ENCODE measurements at places on chromosomes 5 and 9. TPM values are rescaled to one million over a fixed set of nuclear protein-coding genes. Genes with fewer than 3 reads are reported as not detected.
A peak's percentile ranks its signal among the peaks of the same experiment; 100 is the strongest.

UGT3A2 gene
- total RNA-seq, result not detected

DNA sequence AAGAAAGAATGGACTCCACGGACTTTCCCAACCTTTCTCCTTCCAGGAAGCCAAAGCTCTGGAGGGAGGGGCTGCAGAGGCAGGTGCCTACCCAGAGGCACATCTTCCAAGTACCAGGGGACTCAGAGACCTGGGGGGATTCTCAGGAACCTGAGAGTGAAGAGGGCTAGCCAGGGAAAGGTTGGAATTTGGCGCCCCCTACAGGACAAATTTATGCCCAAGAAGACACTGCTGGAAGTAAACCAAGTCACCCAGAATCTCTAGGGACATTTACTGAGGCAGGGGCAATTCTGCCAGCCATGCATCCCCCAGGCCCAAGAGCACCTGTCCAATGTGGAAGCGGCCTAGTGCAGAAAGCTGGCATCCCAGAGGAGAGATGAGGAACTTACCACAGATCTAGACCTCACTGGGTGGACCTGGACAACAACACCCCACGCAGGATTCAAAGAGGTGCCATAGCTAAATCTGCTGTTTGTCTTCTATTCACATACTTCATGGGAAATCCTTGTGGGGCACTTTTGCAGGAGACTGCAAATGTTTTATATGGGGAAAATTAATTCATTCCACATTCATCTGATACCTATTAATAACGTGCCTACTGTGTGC lies 25.9 kb upstream of the IDNK start:
- peak; percentile 7 for DNase-seq

CYLC2 gene
- total RNA-seq, result not detected

- DNase-seq, result no peak
Observed at GRCh38 chr5:106392766-106393165, 1278.0 kb downstream of the EFNA5 start.

GRCh38 chr5:43658509-43658908 lies 55.5 kb downstream of the NNT start:
- DNase-seq, result peak; percentile 81

DNA sequence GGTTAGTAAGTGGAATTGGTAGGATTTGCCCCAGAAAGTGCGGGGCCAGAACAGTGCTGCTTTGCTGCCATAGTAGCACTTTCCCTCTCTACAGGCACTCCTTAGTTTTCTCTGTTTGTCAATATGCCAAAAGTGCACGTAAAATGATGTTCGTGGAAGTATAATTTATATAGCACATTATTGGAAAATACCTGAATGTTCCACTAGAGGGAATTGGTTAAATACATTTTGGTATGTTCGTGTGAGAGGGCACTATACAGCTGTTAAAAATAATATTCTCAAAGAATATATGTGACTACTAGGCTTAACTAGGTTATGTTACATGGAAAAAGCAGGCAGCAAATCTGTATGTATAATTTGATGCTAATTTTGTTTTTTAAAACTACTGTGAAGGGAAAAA lies 184.0 kb upstream of the GDNF start:
- DNase-seq, result no peak

DNA sequence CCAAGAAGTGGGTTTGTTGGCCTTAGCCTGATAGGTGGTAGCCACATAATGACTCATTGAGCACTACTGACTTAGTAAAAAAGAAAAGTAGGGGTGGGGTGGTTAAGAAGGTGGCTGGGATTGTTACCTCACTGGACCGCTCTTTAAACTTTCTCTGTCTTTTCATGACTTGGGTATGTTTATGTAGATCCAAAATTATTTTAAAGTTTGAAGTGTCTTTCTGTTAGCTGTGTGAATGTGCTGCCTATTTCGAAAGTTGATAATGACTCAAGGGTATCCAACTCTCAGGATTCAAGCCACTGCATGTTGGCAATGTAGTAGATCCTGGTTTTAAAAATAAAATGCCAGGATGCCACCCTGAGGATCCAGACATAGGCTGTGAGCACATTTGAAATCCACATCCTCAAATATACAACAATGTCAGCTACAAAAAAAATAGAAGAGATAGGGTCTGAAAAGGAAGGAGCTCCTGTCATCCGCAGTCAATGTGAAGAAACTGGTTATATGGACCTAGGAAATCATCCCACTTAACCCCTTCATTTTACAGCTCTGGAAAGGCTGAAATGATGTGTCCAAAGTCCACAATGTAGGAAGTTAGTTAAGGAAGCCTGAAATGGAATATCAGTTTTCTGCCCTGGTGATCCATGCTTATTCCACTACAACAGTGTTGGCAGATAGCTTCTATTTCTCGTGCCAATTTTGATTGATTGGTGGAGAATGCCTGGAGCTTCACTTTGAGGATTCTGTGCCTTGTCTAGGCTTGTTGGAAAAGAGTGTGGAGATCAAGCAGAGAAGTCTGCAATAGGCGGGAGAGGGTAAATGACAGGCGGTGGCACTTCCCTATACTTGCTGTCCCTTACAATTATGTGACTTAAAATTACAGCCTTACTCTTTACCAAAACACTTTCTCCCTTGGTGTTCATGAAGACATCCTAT lies 23.4 kb downstream of the ZNF462 start:
- DNase-seq, result no peak

- no peak for DNase-seq
Observed at GRCh38 chr9:113467183-113467582, 3.7 kb downstream of the RGS3 start.

GRCh38 chr5:82622711-82623514 lies 344.8 kb upstream of the RPS23 start:
- DNase-seq, result no peak

- DNase-seq, result peak; percentile 94
Observed at GRCh38 chr9:73132034-73132776, 19.5 kb upstream of the ANXA1 start.

All from HFFc6 (cell line).